ENCODE measurements at places on chromosomes 16 and 17.

DNA sequence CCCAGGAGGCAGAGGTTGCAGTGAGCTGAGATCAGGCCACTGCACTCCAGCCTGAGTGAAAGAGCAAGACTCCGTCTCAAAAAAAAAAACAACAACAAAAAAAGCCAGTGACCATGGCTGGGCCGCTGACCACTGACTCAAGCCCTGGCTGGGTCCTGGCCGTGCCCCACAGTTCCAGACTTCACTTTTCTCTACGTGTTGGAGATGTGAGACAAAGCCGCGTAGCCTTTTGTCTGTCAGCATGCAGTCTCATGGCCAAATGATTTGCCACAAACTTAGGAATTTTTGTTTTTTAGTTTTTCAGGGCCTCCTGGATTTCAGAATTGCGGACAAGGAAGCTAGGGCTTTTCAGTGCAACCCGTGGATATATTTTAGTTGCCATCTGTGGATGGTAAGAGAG is 89.3 kb upstream of the CIBAR2 start:
- no peak for DNase-seq

GRCh38 chr17:50188921-50189549 is 12.4 kb downstream of the COL1A1 start:
- DNase-seq: no peak

DNA sequence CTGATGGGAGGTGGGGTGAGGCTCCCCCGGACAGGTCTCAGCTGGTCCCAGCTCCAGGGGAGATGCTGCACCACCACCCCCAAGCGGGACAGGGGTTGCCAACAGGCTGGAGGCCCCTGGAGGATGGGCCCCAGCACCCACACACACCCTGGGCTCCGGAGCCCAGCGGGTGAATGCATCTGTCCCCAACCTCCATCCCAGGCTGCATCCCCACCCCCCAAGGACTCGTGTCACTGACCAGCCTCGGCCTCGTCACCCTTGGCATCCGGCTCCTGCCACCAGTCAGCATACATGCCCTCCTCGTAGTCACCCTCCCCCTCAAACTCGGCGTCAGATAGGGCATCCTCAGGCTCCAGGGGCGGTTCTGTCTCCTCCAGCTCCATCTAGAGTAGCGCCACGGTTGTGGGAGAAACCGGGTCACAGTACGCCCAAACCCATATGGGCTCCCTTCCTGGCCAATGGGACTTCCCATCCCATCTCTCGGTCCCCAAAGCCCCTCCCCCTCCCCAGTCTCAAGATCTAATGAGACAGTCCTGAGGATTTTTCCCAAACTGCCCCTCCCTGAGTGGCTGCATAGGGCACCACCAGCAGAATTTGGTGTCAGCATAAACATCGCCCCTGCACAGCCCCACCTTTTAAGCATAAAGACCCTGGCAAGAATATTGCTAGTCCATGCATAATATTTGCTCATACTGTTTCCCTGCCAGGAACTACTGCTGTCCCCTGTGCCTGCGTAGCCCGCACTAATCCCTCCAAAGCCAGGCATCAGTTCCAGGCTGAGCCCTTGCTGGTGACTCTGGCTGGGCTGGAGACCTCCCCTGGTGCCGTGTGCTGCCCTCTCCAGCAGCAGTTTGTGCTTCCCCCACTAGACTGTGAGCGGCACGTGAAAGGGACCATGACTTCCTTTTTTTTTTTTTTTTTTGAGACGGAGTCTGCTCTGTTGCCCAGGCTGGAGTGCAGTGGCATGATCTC is 8.4 kb downstream of the P3H4 start:
- DNase-seq: peak; percentile 1

- DNase-seq: no peak
Measured at GRCh38 chr16:81765969-81766368, 13.1 kb upstream of the PLCG2 start.

DNA sequence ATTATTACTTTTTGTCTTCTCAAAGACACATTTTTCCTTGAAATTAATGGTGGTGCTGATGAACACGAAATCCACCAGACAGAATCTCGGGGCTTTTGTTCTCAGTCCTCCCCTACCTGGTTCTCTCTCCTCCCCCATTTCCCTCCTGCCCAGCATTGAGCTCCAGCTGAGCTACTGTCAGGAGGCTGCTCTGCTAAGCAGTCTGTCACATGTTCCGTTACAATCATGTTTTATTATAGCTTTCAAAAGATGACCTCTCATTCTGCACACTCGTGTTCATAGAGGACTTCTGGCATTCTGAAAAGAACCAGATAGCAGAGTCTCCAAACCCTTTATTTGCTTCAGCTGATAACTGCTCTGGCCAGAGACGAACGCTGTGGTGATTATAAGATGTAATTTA is 732.5 kb upstream of the RBFOX1 start:
- no peak for DNase-seq

- peak; percentile 47 for DNase-seq
Measured at GRCh38 chr17:13597723-13598347, 3.9 kb downstream of the HS3ST3A1 start.

DNA sequence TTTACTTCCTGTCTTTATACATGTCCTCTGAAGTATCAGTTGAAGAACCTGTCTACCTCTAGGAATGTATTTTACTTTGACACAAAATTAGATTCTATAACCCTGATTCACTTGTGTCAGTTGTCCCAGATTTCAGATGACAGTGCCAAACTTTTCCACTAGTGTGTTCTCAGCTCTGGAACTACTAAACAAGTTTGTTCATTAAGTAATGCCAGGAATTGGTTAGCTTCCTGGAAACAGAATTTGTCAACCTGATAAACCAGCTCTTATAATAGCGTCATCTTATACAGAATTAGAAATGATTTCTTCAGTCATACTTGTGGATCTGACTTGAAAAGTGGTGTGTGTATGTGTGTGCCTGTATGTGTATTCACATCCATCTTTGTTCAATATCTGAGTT is 7.4 kb downstream of the MAP3K3 start:
- DNase-seq: no peak

DNA sequence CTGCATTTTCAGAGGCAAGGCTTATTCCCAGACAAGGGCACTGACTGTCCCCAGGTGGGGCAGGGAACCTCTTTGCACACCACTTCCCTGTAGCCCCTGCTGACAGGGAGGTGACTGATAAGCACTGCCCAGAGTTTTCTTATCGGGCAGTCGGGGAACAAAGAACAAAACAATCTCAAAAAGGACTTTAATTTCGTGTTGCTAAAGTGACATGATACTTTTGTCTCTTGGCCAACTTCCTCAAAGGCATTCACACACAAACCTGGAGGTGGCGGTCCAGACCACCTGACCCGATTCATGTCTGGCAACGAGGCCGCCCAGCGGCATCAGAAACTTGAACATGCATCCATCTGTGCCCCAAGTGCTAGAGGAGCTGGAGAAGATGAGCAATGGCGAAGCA is 28.9 kb downstream of the ZDHHC7 start:
- no peak for DNase-seq

DNA sequence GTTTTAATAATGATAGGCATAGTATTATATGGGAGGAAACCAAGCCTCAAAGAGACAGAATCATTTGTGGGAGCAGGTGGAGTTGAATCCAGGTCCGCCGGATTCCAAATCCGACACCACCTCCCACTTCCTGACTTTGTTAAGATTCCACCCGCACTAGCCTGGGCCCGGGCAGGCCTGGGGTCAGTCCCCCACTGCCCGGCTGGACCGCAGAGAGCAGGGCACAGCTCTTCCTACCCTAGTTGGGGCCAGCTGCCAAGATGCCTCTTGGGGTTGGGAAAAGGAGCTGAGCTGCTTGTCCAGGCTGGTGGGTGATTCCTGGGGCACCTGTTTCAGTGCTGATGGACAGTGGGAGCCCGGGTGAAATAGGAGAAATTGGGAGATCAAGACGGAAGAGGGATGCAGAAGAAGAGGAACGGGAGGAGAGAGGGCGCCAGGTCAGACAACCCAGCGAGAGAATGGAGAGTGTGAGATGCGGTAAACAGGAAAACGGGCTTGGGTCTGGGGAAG is 53.9 kb downstream of the OR1D5 start:
- no peak for DNase-seq

DNA sequence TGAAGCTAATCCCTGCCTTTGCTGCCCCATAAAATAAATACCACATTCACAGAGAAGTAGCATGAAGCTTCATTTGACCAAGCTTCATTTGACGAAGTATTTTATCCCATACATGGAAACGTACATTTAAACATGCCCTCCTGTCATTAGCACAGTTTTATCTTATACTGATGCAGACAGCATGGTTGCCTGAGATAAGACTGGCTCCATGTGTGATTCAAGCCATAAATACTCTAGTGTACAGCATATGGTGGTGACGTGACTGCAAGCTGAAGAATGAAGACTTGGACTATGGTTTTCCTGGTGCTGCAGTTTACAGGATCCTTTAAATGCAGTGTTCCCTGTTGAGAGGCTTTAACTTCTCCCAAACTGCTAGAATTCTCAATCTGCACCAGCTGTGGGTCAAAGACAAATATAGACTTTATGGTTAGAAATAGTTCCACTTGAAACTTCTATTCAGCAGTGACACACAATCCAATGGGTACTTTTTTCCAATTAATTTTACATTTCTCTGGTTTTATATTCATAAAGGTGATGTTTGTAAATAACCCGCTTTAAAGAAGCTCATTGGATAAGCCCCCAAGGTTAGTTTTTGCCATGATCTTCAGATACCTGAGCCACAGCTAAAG is 64.9 kb downstream of the CYB561 start:
- no peak for DNase-seq

- no peak for DNase-seq
Measured at GRCh38 chr16:12311309-12311708, 334.8 kb downstream of the SNX29 start.

GRCh38 chr16:88264641-88265285 is 118.0 kb upstream of the ZNF469 start:
- no peak for DNase-seq

GRCh38 chr17:81911277-81911961 is at the start of gene PCYT2:
PCYT2 (minus strand) TSS chr17:81911399; CDS start chr17:81911355, 44 bp downstream.
- peak; percentile 99 for DNase-seq

DNA sequence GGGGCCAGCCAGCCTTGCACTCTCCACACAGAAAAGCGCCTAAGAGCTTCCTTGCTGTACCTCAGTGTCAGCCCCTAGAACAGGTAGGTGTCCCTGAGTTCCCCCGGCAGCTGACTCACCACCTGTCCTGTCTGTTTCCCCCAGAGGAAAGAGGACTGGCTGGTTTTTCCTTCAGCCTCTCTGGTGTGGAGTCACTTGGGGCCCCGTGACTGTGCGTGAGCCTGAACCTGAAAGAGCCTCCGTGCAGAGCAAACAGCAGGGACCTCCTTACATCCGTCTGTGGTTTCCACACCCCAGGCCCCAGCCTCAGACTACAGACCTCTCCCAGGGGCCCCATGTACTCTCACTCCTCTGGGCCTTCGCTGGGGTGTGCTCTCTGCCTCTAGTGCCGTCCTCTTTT is 87.8 kb downstream of the GNAO1 start:
- no peak for DNase-seq

GRCh38 chr17:30379903-30380381 is 1.2 kb downstream of the CPD start:
- peak; percentile 36 for DNase-seq

- no peak for DNase-seq
Measured at GRCh38 chr17:7849130-7849750, 5.6 kb upstream of the TMEM88 start.

DNA sequence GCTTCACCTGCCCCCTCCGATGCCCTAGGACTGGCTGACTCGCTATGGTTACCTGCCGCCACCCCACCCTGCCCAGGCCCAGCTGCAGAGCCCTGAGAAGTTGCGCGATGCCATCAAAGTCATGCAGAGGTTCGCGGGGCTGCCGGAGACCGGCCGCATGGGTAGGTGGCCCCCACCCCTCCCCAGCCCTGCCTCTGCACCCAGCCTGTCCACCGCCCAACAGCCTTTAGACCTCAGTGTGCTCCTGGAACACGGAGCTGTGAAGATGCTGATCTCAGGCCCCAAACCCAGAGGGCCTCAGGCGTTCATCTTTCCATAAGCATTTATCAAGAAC is 993 bp downstream of the MMP25 start:
- no peak for DNase-seq

- DNase-seq: no peak
Measured at GRCh38 chr17:32349503-32349853, 479 bp upstream of the ZNF207 start.

GRCh38 chr16:52825892-52826291 is 226.8 kb downstream of the CHD9NB start:
- no peak for DNase-seq

- DNase-seq: peak; percentile 38
Measured at GRCh38 chr16:89924925-89925307, 1.8 kb downstream of the TUBB3 start.

DNA sequence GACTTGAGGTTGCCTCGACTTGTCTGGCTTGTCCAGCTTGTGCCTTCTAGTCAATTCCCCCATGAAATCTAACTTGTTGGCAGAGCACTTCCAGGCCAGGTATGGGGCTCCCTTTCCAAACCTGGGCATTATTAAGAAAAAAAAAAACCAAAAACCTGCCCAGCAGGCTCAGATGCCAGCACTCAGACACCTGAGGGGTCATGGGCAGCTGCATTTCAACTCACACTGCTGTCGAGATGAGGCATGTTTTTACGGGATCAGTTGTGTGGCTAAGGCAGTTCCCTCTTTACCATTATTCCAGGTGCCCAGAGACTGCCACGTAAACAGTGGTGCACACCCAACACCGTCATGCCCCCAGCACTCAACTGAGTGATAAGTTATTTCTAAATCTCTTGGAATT is 17.8 kb downstream of the TMEM11 start:
- no peak for DNase-seq

- no peak for DNase-seq
Measured at GRCh38 chr16:89565256-89565505, 4.7 kb downstream of the RPL13 start.

DNA sequence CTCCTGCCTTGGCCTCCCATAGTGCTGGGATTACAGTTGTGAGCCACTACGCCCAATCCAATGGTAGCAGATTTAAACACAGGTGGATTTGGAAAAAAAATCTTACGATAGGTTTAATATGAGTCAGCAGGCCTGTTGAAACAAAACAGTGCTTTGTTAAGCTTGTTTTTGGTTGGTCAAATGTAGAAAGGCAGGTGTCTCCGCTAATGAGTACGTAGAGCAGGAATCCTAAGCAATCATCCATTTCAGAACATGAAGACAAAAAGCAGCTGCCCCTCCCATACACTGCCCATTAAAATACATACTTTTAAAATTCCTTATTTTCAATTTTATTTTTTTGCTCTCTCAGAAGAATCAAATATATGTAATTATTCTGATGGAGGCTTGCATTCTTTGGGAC is 1.9 kb upstream of the WWOX start:
- no peak for DNase-seq

- no peak for DNase-seq
Measured at GRCh38 chr16:48123104-48123788, 32.5 kb downstream of the ABCC12 start.
